Activated T-cell treated with anti-CD3 and anti-CD28 coated beads, Interleukin-2, amount 50 U/mL, for 1 hour (primary cell): ENCODE measurements at places on chromosomes 1 and 21.

DNA sequence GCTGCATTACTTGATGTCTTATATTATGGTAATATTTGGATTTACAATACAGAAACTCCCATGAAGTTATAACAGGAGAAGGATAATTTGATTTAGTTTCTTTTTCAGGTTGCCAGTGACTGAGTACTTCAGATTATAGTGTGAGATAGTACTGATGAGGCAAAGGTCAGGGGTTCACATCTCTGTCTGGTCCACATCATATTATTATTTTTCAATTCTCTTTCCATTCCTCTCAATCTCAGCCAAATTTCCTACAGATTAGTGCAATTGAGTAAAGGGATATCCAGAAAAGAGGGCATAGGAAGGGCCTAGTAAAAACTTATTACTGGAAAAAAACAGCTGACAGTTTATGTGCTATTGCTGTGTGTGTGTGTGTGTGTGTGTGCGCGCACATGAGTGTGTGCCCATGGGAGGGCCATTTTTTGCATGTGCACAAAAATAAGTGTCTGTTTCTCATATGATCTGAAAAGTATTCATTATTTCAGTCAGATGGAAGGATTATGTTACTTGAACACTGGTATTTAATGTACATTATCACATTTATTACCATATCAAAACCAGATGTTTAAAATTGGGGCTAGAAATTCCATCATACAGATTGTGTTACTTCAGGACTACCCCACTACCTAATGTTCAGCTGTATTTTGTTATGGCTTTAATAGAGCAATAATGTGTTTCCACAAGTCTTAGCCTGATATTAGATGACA is 78.3 kb upstream of the KCNK2 start:
- no peak for DNase-seq

GRCh38 chr1:43864111-43865045 is 69.2 kb upstream of the ARTN start:
- DNase-seq, result no peak

GRCh38 chr21:28770867-28771661 is 221.6 kb downstream of the LTN1 start:
- no peak for DNase-seq

- no peak for DNase-seq
Observed at GRCh38 chr1:27773826-27774445, 917 bp downstream of the STX12 start.
